ENCODE measurements at places on chromosomes 16 and 17.

DNA sequence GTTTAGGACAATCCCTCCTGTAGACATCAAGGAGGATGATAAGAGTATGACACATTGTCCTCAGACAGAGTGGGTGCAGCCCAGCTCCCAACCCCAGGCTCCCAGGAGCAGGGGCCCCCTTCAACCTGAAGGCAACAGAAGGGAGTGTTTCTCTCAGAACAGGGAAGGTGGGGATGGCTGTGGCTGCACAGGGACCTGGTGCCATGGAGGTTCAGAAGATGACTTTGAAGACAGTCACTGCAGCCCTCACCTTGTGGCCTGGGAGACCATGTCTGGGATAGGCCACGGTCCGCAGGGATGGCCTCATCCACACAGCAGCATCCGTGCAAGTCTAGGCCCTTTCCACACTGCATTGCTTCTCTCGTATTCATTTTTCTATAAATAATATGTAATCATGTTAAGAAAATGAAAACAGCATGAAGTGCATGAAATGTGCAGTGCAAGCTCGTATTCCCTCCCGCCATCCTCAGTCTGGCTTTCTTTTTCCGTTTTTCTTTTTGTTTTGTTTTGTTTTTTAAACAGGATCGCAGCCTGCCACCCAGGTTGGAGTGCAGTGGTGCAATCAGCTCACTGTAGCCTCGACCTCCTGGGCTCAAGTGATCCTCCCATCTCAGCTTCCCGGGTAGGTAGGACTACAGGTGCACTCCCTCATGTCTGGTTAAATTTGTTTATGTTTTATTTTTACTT is 71.1 kb downstream of the METRNL start:
- DNase-seq = no peak

DNA sequence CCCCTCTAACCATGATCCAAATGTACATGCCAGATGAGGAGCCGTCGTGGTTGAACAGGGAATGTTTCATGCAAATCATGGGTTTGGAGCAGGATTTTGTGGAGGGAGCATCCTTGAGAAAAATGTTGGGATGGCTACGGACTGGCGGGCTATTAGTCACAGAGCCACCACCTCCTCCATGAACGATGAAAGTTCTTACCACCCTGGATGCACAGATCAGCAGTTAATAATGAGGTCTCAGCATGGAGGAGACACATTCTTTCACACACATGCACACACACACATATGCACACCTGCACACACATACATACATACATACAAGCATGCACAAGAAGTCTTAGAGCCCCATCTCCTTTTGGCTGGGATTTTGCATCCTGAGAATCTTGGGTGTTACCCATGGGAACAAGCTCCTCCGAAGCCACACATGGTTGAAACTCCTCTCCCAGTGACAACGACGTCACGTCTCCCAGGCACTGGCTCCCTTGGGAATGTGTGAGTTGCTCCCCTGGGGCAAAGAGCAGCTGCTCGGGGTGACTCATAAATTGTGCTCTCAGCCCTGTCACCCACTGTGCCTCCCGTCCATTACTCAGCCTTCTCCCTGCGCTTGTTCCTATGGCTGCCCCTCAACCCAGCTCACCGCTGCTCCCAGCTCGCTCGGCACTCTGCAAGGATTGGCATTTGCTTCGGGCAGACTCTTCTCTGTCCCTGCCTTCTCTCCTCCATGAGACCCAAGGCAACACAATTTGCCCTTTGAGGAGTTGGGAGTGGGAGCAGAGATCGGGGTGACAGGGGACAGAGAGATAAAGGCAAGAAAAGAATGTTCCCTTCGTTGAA is 344.6 kb downstream of the SOX9 start:
- DNase-seq = no peak

DNA sequence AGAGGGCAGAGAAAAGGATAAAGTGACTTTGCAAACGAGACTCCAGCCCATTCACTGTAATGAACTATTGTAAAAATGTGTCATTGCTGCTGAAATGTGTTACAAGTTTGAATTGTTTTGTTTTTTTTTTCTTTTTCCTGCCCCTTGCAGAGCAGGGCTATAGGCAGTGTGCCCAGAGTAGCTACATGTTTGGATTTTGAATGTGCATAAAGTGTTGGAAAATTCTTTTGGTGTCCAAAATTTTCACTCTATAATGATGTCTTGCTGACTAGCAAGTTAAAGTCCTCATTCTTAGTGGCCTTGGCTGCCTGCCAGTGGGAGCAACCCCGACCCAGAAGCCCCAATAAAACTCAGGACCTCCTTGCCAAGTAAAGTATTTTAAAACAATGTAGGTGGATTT is 66.5 kb downstream of the IGF2BP1 start:
- no peak for DNase-seq

- no peak for DNase-seq
Measured at GRCh38 chr17:69503711-69504110, 89.2 kb downstream of the MAP2K6 start.

GRCh38 chr17:75338335-75338734 is 49.1 kb upstream of the SLC25A19 start:
- no peak for DNase-seq

DNA sequence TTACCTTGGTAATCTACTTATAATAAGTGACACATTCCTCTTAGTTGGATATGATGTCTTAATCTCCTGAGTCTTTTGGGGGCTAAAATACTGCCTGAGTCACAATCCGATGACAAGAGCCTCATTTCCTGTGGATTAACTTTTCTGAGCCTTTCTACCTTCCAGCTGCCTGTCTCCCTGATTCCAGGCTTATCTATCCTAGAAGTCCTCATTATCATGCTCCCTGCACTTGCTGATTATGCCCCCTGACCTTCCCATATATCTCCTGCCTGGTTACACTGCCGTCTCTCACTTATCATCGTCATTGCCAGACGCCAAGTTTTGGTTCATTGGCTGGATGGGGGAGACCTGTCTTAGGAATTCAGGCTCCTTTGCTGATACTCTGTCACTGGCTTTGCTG is 727.4 kb upstream of the CA10 start:
- DNase-seq = no peak

- DNase-seq = no peak
Measured at GRCh38 chr17:76365256-76365903, 11.7 kb upstream of the PRPSAP1 start.

Data from NCI-H1048 (cell line).